Umbilical cord (tissue), 2 donors: ENCODE measurements at places on chromosomes 11 and 22. TPM values are rescaled to one million over a fixed set of nuclear protein-coding genes. Genes with fewer than 3 reads are reported as not detected.
A peak's percentile ranks its signal among the peaks of the same experiment; 100 is the strongest.

The GSTT2 gene
- not detected for total RNA-seq

The ISX gene
- not detected for total RNA-seq

GRCh38 chr11:64853709-64854108, 9.3 kb upstream of the CDC42BPG start:
- no peak for DNase-seq

GRCh38 chr11:112613051-112613972, 347.9 kb upstream of the NCAM1 start:
- DNase-seq: peak; percentile 81

DNA sequence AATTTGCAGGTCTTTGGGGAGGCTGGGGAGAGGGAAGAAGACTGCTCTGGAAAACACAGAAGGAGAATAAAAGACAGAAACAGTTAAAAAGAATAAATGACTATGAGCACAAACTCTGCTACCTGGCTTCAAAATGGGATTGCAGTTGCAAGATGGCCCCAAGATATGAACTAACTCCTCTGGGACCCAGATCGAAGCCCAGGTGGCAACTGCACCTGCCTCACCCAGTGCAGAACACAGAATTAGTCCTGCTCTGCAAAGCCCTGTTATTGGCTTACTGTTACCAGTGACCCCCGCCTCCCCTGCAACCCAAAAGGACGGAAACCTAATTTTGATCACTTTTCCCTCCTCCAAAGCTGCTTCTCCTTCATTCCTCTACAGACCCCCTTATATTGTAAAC, 35.9 kb upstream of the POU2AF1 start:
- no peak for DNase-seq

The SCUBE2 gene
- total RNA-seq: 79.4 TPM

DNA sequence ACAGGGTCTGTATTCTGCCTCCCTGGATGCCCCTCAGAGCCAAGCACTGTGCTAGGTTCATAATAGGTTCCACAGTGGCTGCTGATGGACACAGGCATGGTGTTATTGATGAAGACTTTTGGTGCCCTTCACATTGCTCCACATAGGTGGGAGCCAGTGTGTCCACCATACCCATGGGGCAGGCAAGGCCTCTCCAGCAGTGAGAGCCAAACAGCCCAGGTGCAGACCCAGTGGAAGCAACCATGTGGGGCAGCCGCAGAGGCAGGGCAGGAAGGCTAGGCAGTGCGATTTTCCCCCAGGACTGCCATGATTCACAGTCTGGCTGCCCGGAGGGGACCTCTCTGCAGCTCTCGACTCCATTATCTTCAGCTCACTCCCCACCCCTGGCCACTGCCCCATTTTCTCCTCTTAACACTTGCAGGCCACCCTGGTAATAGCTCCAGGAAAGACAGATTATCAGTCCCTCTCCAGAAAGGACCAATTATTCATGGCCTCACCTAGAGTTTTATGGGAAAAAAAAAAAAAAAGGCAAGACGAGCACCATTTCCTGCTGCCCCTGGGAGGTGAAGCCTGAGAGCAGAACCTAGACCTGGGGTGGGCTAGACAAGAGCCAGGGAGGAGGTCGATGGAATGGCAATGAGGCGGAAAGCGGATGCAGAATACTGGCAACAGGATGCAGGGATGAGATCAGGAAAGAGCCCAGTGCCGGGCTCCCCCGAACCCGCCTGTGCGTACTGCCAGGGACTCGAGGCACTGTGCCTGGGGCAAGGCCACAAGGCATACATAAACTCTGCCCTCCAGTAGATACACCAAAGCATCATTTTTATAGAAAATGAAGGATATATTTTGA, 343.0 kb upstream of the NCAM1 start:
- DNase-seq: no peak

- DNase-seq: no peak
Measured at GRCh38 chr22:39583066-39583667, 12.6 kb downstream of the CACNA1I start.

The HEPHL1 gene
- 0.96 TPM for total RNA-seq

- no peak for DNase-seq
Measured at GRCh38 chr11:83957038-83957900, 671.1 kb upstream of the CCDC90B start.

- no peak for DNase-seq
Measured at GRCh38 chr11:119744577-119744976, 15.6 kb upstream of the NECTIN1 start.

DNA sequence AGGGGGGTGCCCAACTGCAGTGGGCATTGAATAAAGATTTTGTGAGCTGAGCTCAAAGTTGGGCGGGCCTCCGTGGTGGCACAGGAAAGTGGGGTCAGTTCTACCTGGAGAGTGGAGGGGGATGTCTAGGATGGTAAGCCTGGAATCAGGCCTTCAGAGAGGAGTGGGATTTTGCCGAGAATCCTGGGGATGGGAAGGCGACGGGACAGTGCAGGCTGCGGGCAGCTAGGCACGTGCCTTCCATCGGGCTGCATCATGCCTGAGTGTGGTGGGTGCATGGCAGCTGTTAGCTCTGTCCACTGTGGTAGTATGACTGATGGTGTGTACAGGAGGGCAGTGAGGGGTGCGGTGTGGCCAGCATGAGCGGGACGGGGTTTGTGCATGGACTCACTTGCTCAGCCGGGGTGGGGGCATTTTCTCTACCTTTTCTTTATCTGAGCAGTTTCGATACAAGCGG, 3.6 kb downstream of the SHANK3 start:
- no peak for DNase-seq

DNA sequence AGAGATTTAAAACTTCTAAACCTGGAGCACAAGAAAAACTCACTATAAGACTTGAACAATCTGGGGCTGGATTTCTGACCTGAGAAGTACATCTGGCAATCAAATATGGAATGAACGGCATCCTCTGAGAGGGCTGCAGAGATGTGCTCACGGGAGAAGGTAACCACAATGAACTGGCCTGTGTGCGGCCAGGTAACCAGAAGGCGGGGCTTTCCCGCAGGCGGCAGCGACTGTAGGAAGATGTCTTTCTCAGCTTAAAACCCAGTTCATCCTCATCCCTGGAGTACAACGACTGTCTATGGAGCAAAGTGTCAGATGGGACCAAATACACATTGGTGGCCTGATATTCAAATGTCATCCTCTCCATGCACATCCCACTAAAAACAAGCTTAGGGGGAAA, 24.5 kb downstream of the MICAL3 start:
- DNase-seq: no peak

- DNase-seq: peak; percentile 0
Measured at GRCh38 chr11:96523656-96524055, 133.8 kb downstream of the JRKL start.

DNA sequence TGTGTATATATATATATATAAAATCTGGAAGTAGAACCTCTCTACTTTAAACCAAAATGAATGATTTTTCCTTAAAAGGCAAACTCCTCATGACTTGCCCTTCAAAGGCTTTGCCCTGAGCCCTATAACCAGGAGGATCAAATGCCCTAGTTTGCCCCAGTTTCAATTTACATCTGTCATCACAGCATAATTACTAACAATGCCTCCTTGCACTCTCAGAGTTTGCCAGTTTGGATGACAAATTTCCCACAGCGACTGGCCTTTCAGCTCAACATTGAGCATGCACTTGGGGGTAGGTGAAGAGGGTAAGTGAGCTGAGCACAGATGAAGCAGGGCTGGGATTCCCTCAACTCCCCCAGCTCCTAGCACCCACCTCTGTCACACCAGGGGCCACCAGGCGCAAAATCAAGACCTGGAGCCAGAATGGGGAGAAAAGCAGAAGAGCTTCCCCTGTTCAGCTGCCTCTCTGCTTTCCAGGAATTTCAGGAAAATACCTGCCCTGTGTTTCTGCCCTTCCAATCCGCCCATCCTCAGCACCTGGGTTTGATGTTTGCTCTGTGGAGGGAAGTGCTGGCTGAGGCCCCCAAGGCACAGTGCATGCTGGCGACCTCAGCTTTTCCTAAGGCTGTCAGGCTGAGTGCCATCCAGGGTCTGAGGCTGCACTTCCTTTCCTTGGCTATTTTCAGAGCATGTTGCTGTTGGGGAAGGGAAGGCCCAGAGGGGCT, 67.5 kb downstream of the ADAMTS15 start:
- no peak for DNase-seq

GRCh38 chr22:27485842-27486241, 315.7 kb downstream of the MN1 start:
- no peak for DNase-seq

The SCO2 gene
- not detected for total RNA-seq

DNA sequence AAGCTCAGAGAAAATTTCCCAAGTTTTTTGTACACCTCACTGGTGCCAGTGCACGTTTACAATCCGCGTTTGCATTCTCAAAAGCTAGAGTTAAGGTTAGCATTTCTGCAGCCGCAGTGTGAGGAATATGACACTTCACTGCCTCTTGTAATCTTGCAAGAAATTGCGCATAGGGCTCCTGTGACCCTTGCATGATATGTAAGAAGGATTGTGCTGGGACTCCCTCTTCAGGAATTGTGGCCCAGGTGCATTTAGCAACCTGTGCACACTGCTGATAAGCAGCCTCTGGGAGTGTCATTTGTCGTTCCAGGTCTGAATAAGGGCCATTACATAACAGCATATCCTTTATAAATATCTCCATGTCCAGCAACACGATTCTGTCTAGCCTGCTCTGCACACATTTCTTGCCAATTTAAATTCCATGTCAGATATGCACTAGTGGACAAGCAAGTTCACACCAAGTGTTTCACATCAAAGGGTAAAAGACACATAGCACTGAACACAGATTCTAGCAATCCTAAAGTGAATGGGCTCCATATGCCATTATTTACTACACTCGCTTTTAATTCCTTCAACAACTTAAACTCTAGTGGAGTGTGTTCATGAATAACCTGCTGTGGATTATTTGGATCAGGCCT, 69.2 kb upstream of the INCENP start:
- DNase-seq: no peak

The GAS2 gene
- total RNA-seq: 7.7 TPM

DNA sequence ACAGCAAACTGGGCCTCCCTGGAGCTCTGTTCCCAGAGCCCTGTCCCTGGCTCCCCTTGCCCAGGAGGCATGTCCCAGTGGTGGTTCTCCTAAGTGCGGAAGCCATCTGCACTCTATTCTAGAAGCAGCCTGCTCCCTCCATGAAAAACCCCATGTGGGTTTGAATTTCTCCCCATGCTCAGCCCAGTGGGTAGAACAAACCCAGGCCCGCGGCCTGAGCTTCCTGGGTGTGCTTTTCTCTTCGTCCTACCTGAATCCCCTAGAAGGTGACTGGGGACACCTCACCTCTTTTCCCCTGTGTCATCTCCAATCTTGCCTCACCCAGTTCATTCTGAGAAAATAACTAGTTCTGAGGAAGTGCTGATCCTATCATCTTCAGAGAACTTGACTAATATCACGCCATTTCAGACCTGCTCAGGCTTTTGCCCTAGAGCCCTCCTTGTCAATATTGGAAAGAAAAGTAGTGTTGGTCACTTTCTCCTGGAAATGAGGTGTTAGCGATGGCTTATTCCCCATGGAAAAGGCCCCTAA, 15.9 kb downstream of the IL10RA start:
- no peak for DNase-seq

GRCh38 chr11:70233511-70233934, 30.4 kb downstream of the FADD start:
- DNase-seq: no peak

- no peak for DNase-seq
Measured at GRCh38 chr22:25938151-25938550, 196.2 kb downstream of the MYO18B start.

The OR8G1 gene
- 1.9 TPM for total RNA-seq

The RHOD gene
- 15.2 TPM for total RNA-seq

DNA sequence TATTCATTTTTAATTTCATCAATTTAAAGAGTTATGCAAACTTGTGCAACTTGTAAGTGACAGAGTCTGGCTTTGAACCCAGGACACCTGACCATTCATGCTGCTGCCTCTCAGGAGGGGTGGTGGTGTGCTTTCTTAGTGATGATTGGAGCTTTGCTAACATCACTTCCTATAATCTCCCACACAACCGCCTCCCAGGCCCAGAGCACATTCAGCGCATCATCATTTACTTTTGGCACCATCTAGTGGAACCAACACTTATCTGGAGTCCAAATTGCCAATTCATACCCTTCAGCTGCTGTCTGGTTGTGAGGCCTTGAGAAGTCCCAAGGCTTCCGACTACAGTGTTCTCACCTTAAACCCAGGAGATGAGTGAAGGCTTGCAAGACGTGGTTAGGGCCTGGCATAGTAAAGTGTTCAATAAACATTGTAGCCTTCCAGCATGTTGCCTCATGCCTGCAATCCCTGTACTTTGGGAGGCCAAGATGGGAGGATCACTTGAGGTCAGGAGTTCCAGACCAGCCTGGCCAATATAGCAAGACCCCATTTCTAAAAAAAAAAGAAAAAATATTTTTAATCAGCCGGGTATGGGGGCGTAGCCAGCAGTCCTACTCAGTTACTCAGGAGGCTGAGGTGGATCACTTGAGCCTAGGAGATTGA, 1.1 kb upstream of the TTLL1 start:
- peak; percentile 90 for DNase-seq
